NB4 (cell line): ENCODE measurements at places on chromosomes 6 and 20.

- DNase-seq = no peak
These were observed 5.7 kb downstream of the SOD2 start for GRCh38 chr6:159687341-159687740.

DNA sequence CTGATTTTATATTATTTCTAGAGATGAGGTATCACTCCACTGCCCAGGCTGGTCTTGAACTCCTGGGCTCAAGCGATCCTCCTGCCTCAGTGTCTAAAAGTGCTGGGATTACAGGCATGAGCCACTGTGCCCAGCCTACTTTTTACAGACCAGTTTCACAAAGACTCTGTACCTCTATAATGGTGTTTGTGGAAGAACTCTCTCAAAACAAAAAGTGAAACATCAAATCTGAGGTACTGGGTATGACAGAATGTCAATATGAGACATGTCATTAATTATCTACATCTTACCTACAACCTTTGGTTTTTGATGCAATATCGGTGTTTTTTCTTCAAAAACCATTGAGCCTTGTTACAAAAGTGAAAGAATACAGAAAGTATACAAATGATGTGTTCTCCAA lies 49.4 kb upstream of the MCM9 start:
- no peak for DNase-seq

DNA sequence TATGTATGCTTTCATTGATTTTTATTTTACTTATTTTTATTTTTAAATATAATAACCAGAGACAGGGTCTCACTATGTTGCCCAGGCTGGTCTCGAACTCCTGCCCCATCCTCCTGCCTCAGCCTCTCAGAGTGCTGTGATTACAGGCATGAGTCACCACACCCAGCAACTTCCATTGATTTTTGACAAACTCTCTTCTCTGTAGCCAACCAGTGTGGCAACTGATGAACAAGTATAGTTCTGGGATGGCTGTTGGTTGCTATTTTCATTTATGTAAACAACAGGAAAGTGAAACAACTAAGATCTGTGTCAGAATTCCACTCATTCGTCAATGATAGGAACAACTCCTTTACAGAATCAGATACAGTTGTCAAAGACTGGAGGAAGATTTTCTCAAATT lies 356.7 kb upstream of the JARID2 start:
- no peak for DNase-seq

DNA sequence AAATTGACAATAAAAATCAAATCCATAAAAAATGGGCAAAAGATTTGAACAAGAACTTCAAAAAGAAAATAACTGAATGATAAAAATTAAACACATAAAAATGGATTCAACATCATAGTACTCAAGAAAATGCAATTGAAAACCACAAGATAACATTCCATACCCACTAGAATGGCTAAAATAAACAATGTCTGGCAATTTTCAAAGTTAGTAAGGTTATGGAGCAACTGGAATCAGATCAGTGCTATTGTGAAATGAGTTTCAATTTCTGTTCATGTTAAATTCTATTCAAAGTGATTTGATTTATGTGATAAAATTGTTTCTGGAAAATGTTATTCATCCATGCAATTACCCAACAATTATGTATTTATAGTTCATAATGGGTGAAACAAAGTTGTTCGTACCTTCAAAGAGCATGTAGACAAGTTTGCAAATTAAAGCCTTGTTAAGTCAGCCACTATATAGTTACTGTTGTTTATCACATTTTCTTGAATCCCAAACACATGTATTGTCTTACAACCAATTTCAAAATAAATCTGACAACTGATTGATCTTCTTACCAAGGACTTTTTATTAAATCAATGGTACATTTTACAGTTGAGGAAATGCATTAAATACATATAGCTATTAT lies 151.5 kb upstream of the CENPW start:
- no peak for DNase-seq

DNA sequence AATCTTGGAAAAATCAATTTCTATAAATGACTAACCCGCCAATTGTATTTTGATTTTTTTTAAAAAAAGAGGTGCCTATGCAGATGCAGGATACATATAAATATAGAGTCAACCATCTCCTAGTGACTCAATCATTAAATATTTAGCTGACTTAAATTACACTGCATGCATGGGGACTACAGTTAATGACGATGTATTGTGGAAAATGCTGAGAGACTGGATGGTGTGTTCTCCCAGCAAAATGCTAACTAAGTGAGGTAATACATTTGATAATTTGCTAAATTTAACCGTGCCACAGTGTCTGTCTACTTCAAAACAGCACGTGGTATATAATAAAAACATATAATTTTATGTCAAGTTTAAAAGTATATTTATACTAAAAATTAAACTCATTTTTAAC lies 341.6 kb downstream of the PRKN start:
- no peak for DNase-seq

GRCh38 chr20:57159945-57160610 lies 106.4 kb downstream of the BMP7 start:
- DNase-seq = no peak

DNA sequence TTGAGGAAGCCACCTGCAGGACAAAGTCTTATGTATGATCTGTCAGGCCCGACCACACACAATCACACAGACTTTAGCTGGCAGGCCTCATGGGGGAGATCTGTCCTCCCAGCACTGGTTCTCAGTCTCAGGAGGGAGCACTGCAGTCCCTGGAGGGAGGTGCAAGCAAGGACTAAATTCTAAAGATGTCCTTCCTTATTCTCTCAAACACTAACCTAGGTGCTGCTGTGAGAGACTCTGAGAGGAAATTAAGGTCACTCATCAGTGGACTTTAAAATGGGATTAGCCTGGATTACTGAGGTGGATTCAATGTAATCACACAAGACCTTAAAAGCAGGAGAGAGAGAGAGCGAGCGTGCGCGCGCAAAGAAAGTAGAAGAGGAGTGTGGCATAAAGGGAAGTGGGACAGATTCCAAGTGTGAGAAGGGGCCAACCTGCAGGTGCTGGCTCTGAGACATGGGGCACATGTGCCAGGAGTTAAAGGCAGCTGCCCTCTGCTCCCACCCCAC lies 14.3 kb downstream of the GLO1 start:
- DNase-seq = peak; percentile 56
